ACHN (cell line): ENCODE measurements at places on chromosomes 6 and 20.
A peak's percentile ranks its signal among the peaks of the same experiment; 100 is the strongest.

DNA sequence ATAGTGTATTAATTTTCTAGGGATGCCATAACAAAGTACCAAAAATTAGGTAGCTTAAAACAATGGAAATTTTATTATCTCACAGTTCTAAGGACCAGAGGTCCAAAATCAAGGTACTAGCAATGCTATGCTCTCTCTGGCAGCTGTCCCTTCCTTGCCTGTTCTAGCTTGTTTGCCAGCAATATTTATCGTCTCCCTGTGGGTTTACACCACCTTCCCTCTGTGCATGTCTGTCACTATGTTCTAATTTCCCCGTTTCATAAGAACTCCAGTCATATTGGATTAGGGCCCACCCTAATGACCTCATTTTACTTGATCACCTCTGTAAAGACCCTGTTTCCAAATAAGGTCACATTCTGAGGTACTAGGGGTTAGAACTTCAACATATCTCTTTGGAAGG is 217.2 kb downstream of the IBTK start:
- no peak for DNase-seq

GRCh38 chr6:12572896-12573827 is 143.4 kb upstream of the PHACTR1 start:
- peak; percentile 86 for DNase-seq

- no peak for DNase-seq
These were observed 155.5 kb downstream of the LINC00237 start for GRCh38 chr20:20950620-20951019.

- DNase-seq = no peak
These were observed 94.8 kb downstream of the KLHL32 start for GRCh38 chr6:97019315-97019714.

GRCh38 chr6:78810698-78811097 is 56.7 kb upstream of the IRAK1BP1 start:
- DNase-seq = no peak

DNA sequence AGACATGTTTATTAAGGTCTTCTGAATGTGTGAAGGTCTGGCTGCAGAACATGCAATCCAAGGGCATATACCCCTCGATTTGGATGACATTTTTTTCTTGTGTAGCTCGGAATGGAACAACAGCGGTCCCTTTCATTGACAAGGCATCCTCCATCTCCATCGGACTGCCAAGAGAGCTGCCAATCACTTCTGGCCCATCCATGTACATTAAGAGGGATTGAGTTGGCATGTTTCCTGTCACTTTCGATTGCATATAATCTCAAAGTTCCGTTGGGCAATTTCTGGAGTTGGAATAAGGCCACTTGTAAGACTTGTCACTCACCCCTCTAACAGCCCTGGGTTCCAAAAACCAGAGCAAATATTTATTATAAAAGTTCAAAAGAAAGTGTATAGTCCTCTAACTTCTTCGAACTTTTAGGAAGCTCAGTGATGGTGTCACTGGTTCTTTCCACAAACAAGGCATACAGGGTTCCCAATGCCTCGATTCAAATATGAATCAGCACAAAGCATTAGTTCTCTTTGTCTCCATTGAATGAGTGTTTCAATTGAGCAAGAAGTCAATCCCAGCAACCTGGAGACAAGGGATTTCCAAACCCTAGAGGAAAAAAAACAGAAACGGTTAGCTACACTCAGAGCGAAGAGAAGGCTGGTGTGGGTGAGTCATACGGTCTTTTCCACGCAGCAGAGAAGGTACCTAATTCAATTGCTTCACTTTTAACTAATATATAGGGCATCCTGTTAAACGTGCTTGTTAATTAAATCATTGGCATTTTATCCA is 10.9 kb downstream of the ZNF217 start:
- peak; percentile 55 for DNase-seq

DNA sequence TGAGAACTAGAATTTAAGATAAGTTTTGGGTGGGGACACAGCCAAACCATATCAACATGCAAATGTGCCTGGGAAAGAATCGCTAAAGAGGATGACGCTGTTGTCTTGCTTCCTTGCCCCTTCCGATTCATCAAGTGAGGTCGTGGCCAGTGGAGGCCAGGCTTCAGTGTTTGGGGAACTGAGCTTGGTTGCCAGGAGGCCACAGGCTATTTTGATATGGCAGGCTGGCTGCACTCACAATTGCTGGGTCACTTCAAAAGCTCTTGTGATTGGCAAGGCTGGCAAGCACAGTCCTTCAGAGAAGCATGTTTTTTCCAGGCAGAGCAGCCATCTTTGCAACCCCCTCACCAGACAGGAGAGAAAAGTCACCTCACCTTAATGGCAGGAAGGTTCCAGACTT is 45.8 kb downstream of the SAMD5 start:
- no peak for DNase-seq

- DNase-seq = no peak
These were observed 228.3 kb upstream of the ECI2 start for GRCh38 chr6:4363656-4364055.
